ENCODE measurements at places on chromosomes 7 and 10. TPM values are rescaled to one million over a fixed set of nuclear protein-coding genes. Genes with fewer than 3 reads are reported as not detected.

BPGM gene
- total RNA-seq, result 13.9 TPM

TMEM225B gene
- not detected for total RNA-seq

DNA sequence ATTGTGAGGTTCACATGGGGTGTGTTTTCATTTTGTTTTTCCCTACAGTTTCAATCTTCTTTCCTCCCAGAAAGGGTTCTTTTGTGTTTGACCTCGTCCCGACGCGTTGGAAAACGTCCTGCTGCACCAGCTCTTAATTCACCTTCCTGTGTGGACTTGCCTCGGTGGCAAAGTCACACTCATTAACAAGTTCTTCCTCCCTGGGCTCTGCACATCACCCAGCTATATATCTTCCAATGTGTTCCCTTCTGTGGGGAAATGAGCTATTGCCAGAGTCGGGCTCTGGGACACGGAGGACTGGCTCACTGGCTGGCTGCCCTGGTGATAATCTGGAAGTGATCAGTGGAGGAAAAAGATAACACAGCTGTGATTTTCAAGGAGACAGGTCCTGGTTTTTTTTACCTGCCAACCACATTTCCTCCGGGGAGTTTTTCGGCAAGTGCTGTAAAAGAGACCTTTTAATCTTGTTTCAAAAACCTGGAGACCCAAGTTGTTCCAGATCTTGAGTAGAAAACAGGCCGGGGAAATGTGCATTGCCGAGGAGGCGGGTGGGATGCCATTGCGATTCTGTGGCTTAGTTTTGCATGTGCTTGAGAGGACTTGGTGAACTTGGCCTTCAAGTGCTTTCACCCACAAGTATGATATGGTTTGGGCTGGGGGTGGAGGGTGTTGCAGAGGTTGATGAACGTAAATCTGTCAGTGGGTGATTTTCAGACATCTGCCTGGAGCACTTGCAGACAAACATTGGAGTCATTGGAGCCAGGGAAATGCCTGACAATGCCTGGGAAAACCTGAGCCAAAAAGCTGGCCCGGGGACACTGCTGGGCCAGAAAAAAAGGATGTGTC is 96.5 kb upstream of the CREB5 start:
- H3K36me3 ChIP-seq, result no peaks in the 10 kb centered on the region
- no peaks in the 10 kb centered on the region for H3K4me1 ChIP-seq
- H3K27ac ChIP-seq, result no peak overlapping the region
- no peak overlapping the region for H3K4me3 ChIP-seq
- peaks cover 56% of the 10 kb centered on the region for H3K27me3 ChIP-seq
- DNase-seq, result no peak

GRCh38 chr10:71396084-71396710 is 523 bp upstream of the CDH23 start:
- peak; percentile 66 for DNase-seq
- H3K4me3 ChIP-seq, result peak overlapping the region; percentile 72
- peaks cover 70% of the 10 kb centered on the region for H3K27me3 ChIP-seq
- peak overlapping the region; percentile 71 for H3K27ac ChIP-seq
- H3K4me1 ChIP-seq, result peaks cover 21% of the 10 kb centered on the region
- H3K36me3 ChIP-seq, result no peaks in the 10 kb centered on the region

DNA sequence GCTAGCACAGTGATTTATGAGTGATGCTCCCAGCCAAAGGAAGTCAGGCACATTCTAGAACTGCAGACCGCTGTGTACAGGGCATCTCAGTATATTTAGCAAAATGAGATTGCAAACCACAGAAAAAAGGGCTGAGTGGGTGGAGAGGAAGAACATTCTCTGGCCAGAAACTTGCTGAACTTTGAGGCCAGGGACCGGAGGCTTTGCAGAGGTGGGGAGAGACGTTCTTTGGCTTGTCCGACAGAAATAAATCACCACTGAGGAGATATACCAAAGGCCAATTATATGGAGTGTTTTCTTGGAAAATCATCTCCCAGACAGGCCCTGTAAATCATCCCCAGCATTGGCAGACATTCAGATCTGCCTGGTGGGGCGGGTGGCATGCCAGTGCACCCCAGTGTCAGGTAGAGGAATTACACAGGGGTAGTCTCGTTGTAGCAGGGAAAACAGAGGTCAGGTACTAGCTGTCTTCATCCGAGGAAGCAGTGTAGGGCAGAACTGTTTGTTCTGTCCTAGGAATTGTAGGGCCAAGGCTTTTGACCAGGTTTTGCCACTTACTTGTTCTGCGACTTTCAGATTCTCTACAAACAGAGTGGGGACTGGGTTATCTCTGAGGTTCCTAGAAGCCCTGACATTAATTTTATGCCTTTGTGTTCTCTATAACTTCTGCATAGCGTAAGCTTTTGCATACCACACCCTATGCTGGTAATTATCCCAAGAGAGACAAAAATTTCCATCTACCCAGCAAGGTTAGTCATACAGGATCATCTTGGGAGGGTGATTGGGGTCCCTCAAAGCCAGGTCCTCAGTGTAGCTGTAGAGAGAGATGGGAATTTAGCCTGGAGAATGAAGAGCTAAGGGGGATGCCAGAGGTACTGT is 655.6 kb downstream of the LRMDA start:
- no peak for DNase-seq
- peaks cover 8% of the 10 kb centered on the region for H3K4me1 ChIP-seq
- H3K4me3 ChIP-seq, result no peak overlapping the region
- no peaks in the 10 kb centered on the region for H3K36me3 ChIP-seq
- no peaks in the 10 kb centered on the region for H3K27me3 ChIP-seq

STEAP1B gene
- 0.63 TPM for total RNA-seq

GRCh38 chr7:91165006-91165845 is 99.0 kb upstream of the FZD1 start:
- no peaks in the 10 kb centered on the region for H3K36me3 ChIP-seq
- H3K4me1 ChIP-seq, result peaks cover 4% of the 10 kb centered on the region
- DNase-seq, result no peak
- no peak overlapping the region for H3K4me3 ChIP-seq
- no peak overlapping the region for H3K27ac ChIP-seq

ASIC3 gene
- 5.3 TPM for total RNA-seq

SEMA3D gene
- total RNA-seq, result 1.8 TPM

- H3K4me3 ChIP-seq, result no peak overlapping the region
- no peak for DNase-seq
- no peaks in the 10 kb centered on the region for H3K27me3 ChIP-seq
- H3K4me1 ChIP-seq, result no peaks in the 10 kb centered on the region
- no peak overlapping the region for H3K27ac ChIP-seq
- H3K36me3 ChIP-seq, result no peaks in the 10 kb centered on the region
Measured at GRCh38 chr7:20306180-20306946, 24.3 kb upstream of the ITGB8 start.

GRCh38 chr10:26593896-26594295 is 103.6 kb upstream of the PDSS1 start:
- DNase-seq, result no peak
- H3K27ac ChIP-seq, result no peak overlapping the region
- H3K27me3 ChIP-seq, result peaks cover 29% of the 10 kb centered on the region
- H3K36me3 ChIP-seq, result no peaks in the 10 kb centered on the region
- H3K4me1 ChIP-seq, result no peaks in the 10 kb centered on the region

GRCh38 chr7:148623586-148624282 is 33.2 kb downstream of the C7orf33 start:
- H3K4me1 ChIP-seq, result peaks cover 9% of the 10 kb centered on the region
- H3K27ac ChIP-seq, result no peak overlapping the region
- DNase-seq, result no peak
- no peak overlapping the region for H3K4me3 ChIP-seq
